Activated CD4-positive, alpha-beta T cell treated with anti-CD3 and anti-CD28 coated beads, Interleukin-2, amount 10 ng/mL, durations not matched to agents 7 days and 5 days (primary cell): ENCODE measurements at places on chromosomes 2 and 18. TPM values are rescaled to one million over a fixed set of nuclear protein-coding genes. Genes with fewer than 3 reads are reported as not detected.

TEX51 gene
- not detected for total RNA-seq

NEB gene
- total RNA-seq = 0.40 TPM

GRCh38 chr2:229511524-229511923, 202.8 kb downstream of the DNER start:
- no peak for DNase-seq

DNA sequence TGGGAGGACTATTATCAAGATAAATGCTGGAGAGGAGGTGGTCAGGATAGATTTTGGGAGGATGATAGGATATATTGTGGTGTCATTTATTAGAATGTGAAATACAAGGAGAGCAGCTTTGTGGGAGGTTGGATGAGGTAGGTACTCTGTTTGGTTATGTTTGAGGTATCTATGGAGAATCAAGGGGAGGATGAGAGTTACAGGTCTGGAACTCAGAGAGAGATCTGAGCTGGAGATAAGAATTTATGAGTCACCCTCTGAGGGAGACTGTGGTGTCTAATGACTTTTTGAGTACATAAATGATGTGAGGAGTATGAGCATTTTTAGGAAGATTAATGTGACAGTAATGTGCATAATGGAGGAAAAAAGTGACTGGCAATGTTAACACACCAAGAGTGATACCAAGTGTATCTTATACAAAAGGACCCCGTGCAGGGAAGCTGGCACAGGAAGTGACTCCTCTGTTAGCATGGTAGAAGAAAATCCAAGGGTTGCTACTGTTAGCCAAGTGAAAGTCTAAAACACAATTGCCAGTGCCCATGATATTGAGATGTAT, 48.2 kb downstream of the CRIM1 start:
- DNase-seq = no peak

DNA sequence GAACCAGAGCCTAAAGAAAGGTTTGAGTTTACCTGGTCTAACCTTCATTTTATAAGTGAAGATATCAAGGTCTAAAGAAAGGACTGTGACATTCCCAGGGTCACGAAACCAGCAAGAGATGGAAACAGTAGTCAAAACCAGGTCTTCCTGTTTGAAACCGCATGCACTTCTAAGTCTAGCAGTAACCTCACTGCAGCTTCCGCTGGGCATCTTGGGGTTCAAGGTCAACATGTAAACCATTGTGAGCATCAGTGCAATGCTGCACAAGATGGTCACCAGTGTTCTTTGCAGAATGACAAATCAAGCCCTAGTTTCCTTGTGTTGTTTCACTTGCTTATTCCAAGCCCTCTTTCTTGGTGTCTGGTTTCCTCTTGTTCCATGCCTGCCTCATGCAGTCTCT, 292.9 kb upstream of the MEX3C start:
- DNase-seq = no peak

IL1F10 gene
- total RNA-seq = not detected
